ENCODE measurements at places on chromosomes 6 and 20.

- DNase-seq, result no peak
Observed at GRCh38 chr6:78850621-78851020, 16.7 kb upstream of the IRAK1BP1 start.

DNA sequence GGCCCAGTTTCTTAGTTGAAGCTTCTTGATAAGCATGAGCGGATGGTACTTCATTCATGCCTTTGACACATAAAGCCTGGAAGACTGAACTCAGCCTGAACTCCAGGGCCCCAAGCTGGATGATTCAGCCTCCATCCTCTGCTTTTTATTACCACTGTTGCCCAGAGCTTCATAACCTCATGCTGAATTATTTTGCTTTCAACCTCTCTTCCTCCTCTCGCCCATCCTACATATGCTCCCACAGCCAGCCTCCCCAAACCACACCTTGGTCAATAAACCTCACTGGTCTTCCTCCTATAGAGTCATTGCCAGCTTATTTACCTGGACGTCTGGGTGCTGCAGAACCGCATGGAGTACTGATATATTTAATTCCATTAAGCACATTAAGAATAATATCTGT, 59.4 kb downstream of the SLC35B3 start:
- no peak for DNase-seq

DNA sequence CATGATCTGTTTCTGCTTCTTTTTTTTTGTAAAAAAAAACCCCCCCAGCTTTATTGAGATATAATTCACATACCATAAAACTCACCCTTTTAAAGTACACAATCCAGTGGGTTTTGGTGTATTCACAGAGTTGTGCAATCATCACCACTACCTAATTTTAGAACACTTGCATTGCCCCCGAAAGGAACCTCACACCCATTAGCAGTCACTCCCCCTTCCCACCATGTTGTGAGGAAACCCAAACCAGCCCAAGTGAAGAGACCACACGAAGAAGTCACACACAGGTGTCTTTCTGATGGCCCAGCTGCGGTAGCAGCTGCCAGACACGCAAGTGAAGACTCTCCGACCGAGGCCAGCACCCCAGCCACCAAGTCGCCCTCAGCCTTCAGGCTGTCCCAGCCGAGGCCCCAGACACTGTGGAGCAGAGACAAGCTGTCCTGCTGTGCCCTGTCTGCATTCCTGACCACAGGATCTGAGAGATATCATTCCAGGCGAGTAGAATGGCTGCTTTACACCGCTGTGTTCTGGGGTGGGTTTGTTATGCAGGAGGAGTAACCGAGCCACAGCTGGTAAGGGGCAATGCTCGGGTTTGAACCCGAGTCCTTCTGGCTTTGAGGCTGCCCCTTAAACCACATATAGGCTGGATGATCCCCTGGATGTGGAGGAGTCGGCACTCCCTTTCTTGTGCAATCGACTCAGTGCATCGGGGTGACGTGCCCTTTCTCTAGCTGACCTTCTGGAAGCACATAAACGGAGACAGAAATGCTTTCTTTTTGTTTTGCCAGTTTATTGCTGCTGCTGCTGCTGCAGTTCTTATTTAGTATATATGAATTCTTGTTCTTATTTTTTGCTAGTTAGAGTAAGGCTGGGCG, 59.1 kb upstream of the PTPN1 start:
- DNase-seq, result peak; percentile 72

- DNase-seq, result peak; percentile 45
Observed at GRCh38 chr6:25132934-25133333, 146.2 kb upstream of the CARMIL1 start.

- DNase-seq, result no peak
Observed at GRCh38 chr20:62766071-62766450, 30.2 kb upstream of the MRGBP start.

DNA sequence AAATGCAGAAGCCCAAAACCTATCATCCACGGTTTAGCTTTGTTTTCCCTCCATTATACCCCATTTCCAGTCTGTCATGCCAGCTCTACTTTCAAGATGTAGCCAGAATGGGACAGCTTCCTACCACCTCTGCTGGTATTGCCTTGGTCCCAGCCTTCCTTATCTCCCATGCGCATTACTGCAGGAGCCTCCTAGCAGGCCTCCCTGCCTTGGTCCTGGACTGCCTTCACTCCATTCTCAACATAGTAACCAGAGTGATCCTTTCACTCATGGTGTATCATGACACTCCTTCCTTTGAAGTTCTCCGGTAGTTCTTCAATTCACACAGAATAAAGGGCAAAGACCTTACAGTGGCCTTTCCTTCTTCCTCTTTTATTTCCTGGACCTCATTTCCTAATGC, 15.9 kb downstream of the TPD52L1 start:
- no peak for DNase-seq

- no peak for DNase-seq
Observed at GRCh38 chr6:127897484-127897883, 3.4 kb downstream of the THEMIS start.

DNA sequence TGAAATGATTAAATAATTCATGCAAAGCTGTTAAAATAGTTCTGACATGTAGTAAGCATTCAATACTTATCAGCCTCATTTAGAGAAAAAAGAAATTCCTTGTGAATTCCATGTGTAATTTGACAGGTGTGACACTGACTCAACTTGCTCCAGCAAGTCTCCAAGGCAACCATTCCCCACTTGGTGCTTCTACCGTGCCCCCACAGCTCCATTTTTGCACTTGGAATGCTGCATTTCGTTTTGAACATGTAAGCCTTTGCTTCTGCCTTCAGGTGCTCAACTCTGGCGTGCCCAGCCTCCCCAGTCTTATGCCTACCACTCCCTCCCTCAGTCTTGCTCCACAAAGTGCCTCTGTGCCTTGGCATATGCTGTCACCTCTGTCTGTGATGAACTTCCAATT, 760.6 kb upstream of the CHD6 start:
- no peak for DNase-seq

- DNase-seq, result peak; percentile 5
Observed at GRCh38 chr6:86331919-86332318, 605.4 kb upstream of the HTR1E start.

GRCh38 chr6:45132658-45133294, 195.4 kb upstream of the RUNX2 start:
- DNase-seq, result no peak

- DNase-seq, result no peak
Observed at GRCh38 chr20:32918751-32919150, 60.0 kb downstream of the EFCAB8 start.

- DNase-seq, result peak; percentile 13
Observed at GRCh38 chr6:46352541-46353268, 138.5 kb downstream of the RCAN2 start.

Measured in GM23338 (cell line).